ENCODE measurements at places on chromosomes 6 and 20.

GRCh38 chr6:36697481-36697903, at the start of gene RAB44:
Gene RAB44, plus strand, starts transcription at chr6:36697826. Its CDS starts 6,410 bp downstream, at chr6:36704236.
- DNase-seq: no peak

DNA sequence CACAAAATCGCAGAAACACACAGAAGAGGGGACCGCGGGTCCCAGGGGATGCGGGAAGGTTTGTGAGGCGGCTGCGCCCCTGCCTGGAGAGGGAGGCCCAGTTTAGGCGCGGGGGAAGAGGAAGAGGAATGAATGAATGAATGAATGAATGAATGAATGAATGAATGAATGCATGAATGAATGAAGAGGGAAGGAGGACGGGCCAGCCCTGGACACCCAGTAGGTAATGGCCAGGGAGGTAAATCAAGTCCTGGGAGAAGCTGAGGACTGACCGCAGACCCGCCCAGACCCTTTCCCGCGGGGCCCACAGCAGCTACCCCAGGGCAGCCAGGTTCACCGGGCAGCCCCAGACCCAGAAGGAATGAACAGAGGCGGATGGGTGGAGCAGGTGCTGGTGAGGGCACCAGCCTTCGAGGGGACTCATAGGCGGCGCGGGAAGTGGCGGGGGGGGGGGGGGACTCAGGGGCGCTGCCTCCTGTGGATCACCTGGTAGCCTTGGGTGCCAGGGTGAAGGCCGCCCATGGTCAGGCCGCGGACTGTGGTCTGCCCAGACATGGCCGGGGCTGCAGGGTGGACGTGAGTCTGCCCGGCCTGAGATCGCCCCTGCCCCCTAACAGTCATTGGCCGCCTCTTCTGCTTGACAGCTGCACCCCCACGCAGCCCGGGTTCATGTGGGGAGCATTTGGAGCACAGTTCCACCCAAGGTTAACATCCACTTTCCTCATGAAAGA, 192.0 kb upstream of the PDE10A start:
- no peak for DNase-seq

DNA sequence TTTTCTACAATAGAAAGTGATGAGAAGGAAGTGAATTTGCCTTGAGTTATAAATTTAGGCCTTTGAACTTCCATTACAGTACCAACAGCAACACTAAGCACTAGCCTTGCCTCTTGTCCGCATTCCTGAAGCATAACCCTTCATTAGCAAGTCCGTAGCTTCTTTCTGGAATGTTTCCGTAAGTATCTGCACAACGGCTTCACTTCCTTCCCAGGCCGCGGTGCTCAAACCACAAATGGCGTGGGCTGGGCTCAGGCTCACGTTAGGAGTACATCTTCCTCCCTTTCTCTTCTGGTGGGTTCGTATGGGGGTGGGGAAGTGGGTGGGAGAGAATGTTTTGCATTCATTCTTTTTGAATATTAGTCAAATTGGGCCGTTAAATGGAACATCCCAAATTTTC, 193.8 kb upstream of the SNX9 start:
- DNase-seq: no peak

DNA sequence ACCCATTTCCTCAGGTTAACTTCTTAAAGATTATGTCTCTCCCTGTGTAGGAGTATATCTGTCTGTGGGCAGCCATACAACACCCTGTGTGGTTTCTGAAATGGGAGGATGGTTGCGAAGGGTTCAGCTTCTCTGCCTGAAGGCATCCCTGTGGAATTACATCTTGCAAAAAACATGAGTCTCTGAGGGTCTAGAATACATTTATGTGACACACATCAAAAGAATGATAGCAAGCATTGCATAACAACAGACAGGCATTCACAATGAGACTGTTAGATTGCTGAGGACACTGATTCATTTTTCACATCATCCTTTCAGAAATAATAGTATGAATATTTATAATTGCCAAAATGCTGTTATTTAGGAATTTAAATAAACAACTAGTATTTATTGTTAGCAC, 670.9 kb downstream of the HTR1B start:
- no peak for DNase-seq

DNA sequence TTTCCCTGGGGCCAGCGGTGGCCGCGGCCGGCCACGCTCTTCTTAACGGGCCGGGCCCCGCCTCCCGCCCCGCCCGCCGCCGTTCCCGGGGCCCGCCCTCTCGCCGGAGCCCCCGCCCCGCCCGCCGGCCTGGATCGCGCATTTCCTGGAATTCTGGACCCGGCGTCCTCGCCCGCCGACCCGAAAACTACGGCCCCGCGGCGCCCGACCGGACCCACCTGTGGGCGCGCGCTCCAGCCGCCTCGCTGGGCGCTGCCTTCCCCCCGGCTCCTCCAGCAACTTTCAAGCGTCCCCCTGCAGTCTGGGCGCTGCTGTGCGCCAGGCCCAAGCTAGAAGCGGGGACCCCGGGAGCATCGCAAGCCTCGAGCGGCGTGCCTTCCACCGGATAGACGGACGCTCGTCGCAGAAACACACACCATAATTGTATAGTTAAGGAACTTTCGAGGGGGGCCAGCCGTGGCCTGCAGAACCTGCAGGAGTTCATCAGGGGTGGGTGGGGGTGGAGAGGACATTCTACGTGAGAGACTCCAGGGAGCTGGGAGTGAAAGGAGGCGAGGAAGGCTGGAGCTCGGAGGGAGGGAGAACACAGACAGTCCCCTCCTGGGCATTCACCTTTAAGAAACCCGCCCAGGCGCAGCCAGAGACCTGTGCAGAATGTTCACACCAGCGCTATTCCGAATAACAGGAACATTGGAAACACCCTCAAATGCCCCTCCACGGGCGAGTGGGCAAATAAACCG, at the start of gene ADA:
Gene ADA, minus strand, starts transcription at position 16 of the 740 bp plus-strand sequence. CDS start 92 bp downstream, outside the sequence.
- DNase-seq: peak; percentile 53

- no peak for DNase-seq
Observed at GRCh38 chr6:40755046-40755681, 168.0 kb upstream of the LRFN2 start.

- no peak for DNase-seq
Observed at GRCh38 chr6:24481449-24481848, 7.9 kb downstream of the GPLD1 start.

DNA sequence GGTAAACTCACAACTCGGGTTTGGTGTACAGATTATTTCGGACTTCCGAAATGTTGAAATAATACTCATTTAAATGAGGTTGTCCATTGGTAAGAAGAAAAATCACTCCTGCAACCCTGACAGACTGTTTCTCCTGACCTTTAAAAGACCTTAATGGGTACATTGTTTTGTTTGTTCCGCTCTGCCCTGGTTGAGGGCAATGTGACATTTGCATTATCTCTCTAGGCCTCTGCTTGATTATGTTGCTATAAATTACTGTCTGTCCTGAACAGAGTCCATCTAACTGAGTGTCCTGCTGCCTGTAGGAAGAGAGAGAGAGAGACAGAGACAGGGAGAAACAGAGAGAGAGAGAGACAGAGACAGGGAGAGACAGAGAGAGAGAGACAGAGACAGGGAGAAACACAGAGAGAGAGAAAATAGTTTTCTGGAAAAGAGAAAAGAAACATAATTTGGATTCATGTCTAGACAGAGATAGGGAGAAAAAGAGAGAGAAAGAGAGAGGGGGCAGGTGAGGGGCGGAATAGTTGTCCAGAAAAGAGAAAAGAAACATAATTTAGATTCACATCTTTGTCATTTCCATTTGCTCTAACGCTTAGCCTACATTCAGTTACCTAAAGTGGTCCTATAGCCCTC, 83.2 kb downstream of the SHLD1 start:
- no peak for DNase-seq

- no peak for DNase-seq
Observed at GRCh38 chr6:35298625-35299140, 1.1 kb downstream of the DEF6 start.

- DNase-seq: no peak
Observed at GRCh38 chr20:45117581-45117980, 2.6 kb upstream of the WFDC5 start.

DNA sequence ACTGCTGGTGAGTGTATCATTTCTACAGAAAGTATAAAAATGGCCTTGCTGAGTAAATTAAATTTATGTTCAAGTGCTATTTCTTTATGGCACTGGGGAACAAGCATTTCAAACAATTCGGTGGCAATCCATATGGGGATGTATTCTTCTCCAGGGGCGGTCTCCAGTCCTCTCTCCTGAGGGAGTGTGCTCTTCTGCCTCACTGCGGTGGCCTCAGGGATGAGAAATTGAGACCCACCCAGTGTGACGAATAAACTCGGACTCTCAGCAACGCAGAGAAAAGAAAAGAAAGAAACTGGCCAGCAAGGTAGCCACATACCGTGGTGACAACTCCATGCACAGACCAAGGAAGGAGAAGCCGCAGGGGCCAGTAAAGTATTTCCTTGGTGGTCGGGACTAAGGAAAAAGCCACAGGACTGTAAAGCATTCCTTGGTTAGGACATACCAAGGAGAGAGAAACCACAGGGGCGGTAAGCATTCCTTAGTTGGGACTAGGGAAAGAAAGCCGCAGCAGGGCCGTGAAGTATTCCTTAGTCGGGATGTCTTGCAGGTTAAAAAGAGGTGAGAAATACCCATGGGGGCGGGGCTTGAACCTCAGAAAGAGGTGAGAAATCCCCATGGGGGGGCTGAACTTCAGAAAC, 13.6 kb upstream of the GOPC start:
- DNase-seq: no peak

GRCh38 chr6:72733045-72733444, 111.2 kb downstream of the KCNQ5 start:
- DNase-seq: no peak

DNA sequence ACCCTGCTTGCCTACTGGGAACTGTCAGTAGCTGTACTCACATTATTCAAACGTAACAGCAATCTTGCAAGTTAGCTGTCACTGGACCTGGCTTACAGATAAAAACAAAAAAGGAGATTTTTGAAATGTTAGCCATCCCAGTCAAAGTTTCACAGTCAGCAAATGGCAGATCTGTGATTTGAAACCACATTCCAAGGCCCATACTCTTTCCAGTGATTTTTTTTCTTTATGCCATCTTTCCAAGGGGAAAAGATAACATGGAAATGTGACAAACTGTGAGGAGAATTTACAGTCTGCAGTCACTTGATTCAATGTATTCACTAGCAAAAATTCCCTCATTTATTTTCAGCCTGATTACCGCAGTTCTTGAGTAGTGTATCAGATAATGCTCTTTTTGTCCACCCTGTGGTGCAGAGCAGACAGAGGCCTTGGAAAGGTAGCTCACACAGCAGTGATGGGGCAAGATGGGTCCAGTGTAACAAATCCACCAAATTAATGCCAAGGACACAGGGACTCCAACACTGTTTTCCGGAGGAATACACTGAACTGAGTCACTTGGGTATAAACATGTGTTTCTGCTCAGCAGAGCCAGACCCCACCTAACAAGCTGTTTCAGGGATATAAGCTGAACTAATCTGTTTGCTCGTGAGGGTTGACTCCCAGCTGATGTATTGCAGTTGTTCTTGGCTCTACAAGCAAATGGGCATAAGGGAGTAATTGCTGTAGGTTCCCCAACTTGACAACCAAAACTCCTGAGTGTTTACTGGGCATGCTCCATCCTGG, 49.9 kb upstream of the ADGRF1 start:
- no peak for DNase-seq

DNA sequence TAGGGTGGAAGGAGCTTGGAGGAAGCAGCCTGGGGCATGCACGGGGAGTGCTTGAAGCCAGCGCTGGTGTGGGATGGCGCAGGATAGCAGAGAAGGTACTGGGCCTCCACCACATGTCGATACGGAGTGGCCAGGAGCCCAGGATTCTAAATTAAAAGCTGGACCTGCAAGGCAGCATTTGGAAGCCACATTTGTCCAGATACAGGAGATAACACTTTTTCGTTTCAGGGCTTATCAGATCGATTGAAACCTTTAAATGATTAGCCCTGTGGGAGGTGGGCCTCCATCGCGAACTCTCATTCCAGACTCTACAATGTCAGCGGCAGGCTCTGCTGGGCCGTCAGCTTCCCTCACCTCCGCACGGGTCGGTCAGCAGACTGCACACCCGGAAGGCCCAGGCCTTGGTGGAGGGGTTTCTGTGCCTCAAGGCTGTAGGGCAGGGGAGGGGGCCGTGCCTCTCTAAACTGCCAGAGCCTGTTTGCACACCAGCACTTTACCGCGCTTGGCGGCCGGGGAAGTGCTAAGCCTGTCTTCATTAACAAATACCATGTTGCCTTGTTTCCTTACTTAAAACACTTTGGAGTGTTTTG, 17.9 kb downstream of the EDN3 start:
- DNase-seq: no peak

- no peak for DNase-seq
Observed at GRCh38 chr6:103107985-103108384, 1714.5 kb downstream of the GRIK2 start.

GRCh38 chr20:51111290-51111689, 88.4 kb upstream of the KCNG1 start:
- DNase-seq: no peak

DNA sequence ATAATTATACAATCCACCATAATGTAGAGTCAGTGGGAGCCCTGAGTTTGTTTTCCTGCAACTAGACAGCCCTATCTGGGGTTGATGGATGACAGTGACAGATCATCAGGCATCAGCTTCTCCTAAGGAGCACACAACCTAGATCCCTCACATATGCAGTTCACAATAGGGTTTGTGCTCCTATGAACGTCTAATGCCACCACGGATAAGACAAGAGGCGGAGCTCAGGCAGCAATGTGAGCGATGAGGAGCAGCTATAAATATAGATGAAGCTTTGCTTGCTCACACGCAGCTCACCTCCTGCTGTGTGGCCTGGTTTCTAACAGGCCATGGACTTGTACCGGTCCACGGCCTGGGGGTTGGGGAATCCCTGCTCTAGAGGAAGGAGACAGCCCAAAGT, 25.9 kb downstream of the EDEM2 start:
- no peak for DNase-seq

DNA sequence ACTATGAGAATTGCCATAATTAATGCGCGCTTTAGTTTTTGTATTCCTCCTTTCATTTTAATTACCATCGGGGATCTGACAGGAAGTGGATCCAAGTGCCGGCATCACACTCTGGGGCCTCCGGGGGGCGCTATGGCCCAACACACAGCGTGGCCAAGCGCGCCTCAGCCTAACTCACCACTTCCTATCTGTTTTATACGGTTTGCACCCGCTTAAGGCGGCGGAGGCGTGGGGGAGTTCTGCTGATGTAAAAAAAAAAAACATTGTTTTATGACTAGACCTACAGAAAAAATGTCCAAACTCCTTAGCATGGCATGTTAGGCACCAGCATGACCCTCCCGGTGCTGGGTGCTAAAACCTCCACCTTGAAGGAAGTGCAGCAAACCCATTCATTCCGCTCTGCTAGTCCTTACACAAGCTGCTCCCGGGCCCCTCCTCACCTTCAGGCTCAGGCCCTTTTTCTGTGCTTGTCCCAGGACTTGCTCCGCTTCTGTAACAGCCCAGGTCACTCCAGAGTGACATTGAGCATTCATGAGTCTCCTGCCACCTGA, 4.5 kb upstream of the EBF4 start:
- peak; percentile 80 for DNase-seq

GRCh38 chr20:48193627-48194425, 408.5 kb upstream of the SULF2 start:
- no peak for DNase-seq

DNA sequence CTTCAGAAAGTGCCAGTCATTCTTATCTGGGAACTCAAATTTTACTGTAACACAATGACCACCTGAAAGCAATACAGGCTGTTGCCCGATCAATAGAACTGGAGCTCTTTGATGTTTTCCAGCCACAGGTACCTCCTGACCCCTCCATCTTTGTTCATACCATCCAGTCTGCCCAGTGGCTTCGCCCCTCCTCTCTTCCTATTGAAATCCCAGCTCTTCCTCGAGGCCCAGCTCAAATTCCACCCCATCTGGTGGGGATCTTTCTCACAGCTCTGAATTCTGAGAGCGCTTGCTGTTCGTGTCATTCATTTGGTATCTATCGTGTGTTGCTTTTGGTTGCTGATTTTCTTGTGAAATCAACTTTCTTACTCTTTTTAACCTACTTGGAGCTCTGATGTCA, 87.9 kb upstream of the CNKSR3 start:
- no peak for DNase-seq

GRCh38 chr20:2178318-2179232, 76.9 kb downstream of the STK35 start:
- no peak for DNase-seq
